CD14-positive monocyte (primary cell): ENCODE measurements at places on chromosomes 5 and 9. TPM values are rescaled to one million over a fixed set of nuclear protein-coding genes. Genes with fewer than 3 reads are reported as not detected.

RPL37 gene
- 58.7 and 87.9 TPM in 2 replicates for polyA plus RNA-seq

LRRTM2 gene
- 0.02 TPM for polyA plus RNA-seq

- no peak for DNase-seq
Observed at GRCh38 chr5:141373673-141374317, at the start of gene PCDHGA6. TSS of gene PCDHGA6 (plus strand) at chr5:141373891. CDS start at chr5:141374084, 193 bp downstream.

- DNase-seq: no peak
Observed at GRCh38 chr9:95189251-95190098, 128.0 kb downstream of the FANCC start.

DNA sequence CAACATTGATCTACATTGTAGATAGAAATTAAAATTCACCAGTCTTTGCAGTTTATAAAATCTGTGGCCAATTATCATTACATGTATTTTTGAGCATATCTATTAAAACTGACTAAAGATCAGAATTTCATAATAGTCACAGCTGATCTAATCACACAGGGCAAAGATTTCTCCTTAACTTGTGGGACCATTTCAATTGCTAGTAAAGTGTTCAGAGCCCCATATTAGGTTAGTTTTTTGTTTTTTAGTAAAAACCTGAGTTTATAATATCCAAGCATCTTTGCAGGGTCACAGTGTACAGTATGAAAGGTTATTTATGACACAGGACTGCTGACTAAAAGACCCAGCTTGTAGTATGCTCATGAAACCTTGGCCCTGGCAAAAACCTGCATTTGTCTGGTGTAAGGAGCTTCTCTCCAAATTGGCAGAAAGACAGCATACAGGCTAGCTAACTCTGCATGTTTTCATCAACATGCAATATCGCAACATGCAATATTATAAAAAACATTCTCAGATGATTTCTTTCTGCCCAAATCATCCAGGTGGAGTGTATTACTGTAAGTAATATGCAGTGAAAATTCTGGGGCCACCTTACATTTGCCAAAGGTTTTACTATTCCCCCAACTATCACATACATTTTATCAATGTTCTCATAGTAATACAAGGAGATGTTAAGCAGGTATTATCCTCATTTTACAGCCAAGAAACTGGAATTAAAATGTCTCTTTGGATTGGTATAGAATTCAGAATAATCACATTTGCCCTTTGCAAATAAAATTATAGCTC is 37.7 kb upstream of the ALDH1A1 start:
- DNase-seq: no peak
